Stimulated activated CD4-positive, alpha-beta T cell treated with anti-CD3 and anti-CD28 coated beads, Interleukin-2, amount 100 ng/mL, for 48 hours (primary cell): ENCODE measurements at places on chromosomes 1 and 21.

GRCh38 chr1:87867626-87868025, 538.9 kb downstream of the LMO4 start:
- DNase-seq, result no peak

DNA sequence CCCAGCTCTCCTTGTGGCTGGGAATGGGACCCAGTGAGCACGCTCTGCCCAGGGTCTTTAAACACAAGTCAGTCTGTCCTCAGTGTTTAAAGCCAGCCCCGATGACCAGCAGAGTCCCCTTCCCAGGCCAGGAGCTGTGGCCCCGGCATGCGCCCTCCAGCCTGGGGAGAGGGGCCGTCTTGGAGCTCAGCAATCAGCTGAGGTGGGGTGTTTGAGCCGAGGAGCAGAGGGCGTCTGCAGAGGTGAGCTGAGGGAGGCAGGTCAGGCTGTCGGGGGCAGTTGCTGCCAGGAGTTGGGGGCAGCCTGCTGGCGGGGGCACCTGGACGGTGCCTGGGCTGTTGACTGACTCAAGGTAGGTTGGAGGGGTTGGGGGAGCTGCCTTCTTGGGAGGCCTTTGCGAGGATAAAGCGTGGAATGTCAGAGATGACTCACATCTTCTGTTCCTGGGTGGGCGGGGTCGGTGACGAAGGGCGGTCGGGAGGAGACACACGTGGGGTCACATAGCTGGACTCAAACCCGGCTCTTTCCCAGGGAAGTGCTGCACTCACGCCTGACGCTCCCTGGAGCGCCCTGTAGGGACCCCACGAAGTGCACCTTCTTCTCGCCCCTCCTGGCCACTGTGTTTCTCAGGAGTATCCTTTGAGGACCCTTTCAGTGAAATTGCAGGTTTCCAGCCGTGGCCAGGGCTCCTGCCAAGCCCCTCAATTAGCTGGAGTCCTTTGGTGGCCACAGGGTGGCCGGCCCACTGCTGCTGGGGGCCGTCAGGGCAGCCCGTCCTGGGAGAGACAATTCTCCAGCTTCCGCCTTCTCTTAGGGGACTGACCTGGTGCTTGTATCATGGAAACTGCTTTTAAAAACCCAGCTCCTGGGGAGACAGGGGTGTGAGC, 86.2 kb downstream of the SIK1 start:
- no peak for DNase-seq

DNA sequence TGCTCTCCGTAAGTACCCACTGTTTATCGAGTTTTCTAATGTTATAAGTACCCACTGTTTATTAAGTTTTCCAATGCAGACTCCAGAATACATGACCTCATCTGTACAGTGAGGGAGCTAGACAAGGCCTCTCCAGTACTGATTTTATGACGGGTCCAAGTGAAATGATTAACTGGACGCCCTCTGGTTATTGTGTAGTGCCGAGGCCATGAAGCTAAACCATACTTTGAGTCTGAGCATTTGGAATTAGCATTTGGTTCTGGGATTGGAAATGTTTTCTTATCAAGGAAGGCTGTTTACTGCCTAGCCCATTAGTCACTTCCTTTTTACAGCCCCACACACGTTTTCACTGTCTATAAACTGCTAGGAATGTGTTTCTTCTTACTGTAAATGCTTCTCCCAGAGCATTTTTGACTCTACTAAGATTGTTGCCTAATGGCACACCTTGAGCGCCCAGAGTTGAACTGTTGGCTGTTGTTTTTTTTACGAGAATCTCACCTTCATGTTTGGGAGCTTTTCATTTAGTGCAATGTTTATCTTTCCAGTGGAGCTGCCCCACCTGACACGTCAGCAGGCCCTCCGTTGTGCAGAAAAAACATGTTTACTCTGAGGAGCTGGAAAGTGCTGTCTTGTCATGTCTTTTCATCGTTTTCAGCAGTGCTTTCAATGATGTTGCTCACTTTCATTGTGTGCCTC, 26.9 kb downstream of the SPATA46 start:
- DNase-seq, result no peak

DNA sequence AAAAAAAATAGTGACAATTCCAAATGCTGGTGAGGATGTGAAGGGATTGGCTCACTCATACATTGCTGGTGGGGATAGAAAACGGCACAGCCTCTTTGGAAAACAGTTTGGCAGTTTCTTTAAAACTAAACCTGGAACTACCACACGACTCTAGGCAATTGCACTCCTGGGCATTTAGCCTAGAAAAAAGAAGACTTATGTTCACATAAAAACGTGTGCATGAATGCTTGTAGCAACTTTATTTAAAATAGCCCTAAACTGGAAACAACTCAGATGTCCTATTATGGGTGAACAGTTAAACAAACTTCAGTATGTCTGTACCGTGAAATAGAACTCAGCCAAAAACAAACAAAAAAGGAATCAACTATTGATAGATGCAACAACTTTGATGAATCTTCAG, 9.4 kb upstream of the TMEM9 start:
- DNase-seq, result no peak

DNA sequence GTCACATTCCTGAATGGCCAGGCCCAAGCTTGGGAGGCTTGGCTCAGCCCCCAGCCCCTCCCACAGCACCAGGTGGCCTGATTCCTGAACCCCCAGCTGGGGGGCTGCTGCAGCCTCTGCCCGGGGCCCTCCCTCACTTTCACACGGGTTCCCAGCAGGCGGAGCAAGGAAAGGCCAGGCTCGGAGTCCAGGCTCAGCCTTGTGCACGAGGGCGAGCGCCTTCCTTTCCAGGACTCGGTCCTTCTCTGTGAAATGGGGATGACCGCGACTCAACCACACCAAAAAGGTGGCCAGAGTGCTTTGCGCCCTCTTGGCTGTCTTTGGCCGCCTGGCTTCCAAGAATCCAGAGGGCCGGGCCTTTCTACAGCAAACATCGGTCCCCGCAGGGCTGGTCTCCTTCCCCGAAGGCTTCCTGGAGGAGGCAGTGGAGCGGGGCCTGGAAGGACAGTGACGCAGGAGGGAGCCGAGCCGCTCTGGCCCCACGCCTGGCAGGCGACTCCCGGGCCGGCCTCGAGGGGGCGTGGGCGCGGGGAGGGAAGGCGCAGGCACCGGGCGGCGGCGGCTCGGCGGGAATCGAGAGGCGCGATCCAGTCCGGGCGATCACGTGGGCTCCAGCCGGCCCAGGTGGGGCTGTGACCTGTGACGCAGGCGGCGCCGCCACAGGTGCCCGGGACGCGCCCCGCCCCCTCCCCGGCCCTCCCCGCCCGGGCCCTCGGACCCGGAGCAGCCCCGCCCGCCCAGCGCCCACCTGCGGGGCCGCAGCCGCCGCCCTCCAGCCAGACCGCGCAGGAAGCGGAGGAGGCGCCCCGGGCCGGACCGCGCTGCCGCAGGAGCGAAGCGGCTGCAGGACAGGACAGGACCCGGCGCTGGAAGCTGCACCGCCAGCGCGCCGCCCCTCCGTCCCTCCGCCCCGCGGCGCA, at the start of gene ARHGEF16:
ARHGEF16 (plus strand) TSS at position 775 of the 920 bp plus-strand sequence. CDS start 8,420 bp downstream, outside the sequence.
- DNase-seq, result no peak

GRCh38 chr1:154871374-154871773, 1.3 kb upstream of the KCNN3 start:
- no peak for DNase-seq

- no peak for DNase-seq
Measured at GRCh38 chr1:32907435-32907834, 6.2 kb upstream of the TMEM54 start.

GRCh38 chr1:161266202-161266601, 7.7 kb downstream of the PCP4L1 start:
- no peak for DNase-seq

DNA sequence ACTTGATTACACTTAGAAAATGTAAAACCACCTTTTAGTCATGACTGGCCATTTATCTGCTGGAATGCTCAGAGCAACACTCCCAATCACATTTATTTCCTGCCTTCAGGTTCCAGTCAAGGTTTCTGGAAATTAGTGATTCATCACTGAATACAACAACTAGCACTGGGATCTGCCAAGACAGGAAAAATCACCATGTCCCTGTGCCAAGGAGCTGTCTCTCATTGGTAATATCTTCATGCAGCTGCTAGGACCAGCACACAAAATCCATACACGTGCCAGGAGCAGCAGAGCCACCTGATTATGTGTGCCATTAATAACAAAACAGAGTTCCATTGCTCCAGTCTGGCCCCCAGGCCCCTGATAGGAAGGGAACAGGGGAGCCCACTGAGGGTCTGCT, 194.6 kb downstream of the TNR start:
- DNase-seq, result no peak

GRCh38 chr1:28266920-28267322, 7.6 kb downstream of the SESN2 start:
- no peak for DNase-seq

DNA sequence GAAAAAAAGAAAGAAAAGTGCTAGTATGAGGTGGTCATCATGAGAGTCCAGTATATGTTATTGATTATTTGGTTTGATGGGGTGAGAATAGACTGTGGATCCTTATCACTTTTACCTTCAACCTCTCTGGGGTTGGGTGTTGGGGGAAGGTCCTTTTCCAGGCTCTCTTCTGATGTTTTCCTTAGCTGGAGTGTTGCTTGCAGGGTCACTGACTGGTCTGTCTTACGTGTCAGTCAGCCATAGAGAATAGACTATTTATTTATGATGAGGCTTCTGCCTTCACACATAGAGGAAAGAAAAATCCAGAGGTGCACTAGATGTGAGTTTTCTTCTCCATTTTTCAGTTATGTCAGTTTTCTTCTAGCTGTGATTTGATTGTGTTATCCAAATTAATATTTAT, 36.5 kb downstream of the MAP3K21 start:
- DNase-seq, result no peak

- DNase-seq, result no peak
Measured at GRCh38 chr1:56303805-56304204, 275.6 kb downstream of the PLPP3 start.

DNA sequence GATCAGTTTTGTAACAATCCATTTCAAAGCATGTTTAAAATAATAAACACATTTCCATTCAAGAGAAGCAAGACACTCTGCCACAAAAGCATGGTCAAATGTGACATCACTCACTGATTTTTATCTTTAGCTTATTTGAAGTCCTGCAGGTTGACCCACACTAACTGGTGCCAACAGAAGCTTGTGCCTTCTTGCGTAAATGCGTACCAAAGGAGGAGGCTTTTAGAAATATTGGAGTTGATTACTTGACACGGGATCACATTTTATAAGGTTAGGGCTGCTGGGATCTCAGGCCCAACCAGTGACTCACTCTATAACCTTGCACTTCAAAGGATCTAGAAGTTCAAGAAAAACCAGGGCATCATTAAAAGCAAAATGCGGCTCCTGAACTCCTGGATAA, 203.6 kb downstream of the PCP4 start:
- DNase-seq, result no peak

- no peak for DNase-seq
Measured at GRCh38 chr1:29639156-29639736, 402.9 kb downstream of the PTPRU start.

DNA sequence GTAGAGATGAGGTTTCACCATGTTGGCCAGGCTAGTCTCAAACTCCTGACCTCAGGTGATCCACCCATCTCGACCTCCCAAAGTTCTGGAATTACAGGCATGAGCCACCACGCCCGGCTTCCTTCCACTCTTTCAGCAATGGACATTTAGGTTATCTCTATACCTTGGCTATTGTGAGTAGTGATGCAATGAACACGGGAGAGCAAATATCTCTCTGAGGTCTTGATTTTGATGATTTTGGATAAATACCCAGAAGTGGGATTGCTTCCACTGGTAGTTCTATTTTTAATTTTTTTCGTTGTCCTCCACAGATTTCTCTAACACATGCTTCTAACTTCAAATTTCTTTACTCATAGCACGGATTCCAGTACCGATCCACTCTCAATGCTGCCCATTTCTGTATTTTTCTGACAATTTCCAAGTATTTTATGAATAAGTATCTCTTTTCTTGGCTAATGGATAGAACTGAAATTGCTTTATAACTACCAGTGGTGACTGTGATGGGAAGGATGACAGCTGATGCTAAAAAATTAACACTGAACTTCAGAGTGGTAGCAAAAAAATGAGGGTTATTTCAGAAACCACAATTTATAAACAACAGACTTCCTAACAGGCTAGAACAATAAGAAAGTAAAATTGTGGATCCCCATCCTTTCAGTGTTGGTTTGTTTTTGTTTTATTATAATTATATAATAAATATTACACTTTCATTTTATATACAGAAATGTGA, 327.5 kb upstream of the RUNX1 start:
- no peak for DNase-seq

DNA sequence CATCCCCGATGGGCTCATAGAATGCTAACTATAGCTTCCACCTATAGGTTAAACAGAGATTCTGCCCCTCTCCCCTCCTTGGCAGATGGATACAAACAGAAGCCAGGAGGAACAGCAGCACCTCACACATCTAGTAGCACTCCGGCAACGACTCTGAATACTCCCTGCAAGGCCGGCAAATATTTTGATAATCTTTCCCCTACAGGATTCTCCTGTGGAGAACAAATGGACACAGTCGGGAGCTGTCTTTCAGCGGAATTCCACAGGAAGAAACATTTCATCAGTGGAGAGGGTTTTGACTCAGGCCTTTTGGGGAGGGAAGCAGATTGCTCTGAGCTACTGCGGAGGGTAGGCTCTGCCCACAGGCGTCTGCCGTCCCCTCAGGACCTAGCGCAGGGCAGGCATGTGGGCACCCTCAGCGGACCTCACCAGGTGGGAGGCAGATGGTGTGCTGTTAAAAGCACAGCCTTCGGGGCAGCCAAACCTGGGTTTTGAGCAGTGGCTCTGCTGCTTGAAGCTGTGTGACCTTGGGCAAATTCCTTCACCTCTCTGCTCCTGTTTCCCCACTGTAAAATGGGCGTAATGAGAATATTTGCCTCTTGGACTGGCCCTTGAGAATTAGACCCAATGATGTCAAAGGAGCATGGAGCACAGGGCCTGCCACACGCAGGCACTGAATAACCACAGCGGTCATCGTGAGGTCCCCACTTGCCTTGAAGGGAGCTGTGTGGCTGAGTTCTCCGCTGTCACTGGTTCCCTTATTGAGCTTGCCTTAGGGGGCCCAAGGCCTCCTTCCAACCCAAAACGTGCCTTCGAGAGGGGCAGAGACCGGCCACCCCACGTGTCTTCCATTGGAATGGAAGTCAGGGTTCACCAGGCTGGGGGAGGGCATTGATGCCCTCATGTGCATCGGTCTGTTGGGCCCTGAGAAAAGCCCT, 19.2 kb upstream of the BCAR3 start:
- DNase-seq, result no peak
